ENCODE measurements at places on chromosomes 1 and 21.

DNA sequence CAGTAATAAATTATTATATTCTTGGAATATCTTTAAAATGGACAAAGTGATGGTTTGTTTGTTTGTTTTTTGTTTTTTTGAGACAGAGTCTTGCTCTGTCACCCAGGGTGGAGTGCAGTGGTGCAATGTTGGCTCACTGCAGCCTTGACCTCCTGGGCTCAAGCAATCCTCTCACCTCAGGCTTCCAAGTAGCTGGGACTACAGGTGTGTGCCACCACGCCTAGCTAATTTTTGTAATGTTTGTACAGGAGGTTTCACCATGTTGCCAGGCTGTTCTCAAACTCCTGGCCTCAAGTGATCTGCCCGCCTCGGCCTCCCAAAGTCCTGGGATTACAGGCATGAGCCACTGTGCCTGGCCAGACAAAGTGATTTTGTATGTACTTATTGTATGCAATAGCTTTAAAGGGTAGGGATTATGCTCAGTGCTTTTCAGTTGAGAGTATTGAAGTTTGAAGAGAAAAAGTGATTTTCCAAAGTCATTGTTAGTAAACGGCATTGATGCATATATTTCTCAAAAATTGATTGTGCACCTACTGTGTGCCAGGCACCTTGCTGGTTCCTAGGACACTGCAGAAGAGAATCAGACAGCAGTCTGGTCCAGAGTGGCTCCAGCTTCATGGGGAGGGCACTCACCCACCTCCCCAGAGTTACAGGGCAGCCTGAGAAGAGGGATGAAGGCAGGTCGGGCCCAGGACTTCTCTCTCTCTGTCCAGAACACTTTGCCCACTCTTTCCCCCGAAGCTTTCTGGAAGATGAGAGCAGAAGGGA lies 34.2 kb upstream of the TTC22 start:
- no peak for DNase-seq

DNA sequence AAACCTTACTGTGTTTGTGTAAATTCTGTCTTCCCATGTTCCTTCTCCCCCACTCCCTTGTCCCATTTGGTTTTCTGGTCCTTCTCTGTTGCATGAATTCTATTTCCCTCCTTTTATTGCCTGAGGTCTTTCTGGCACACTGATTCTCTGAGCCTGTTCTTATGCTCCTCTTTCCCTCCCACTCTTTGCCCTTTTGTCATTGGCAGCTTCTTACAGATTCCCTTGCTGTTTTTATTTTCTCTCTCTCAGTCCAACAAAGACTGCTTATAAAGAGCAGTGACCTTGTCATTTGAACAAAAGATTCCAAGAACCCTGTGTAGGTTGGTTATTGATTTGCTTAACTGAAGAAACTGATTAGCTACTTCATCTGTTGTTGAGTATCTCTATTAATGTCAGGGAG lies 49.7 kb downstream of the GPR52 start:
- no peak for DNase-seq

DNA sequence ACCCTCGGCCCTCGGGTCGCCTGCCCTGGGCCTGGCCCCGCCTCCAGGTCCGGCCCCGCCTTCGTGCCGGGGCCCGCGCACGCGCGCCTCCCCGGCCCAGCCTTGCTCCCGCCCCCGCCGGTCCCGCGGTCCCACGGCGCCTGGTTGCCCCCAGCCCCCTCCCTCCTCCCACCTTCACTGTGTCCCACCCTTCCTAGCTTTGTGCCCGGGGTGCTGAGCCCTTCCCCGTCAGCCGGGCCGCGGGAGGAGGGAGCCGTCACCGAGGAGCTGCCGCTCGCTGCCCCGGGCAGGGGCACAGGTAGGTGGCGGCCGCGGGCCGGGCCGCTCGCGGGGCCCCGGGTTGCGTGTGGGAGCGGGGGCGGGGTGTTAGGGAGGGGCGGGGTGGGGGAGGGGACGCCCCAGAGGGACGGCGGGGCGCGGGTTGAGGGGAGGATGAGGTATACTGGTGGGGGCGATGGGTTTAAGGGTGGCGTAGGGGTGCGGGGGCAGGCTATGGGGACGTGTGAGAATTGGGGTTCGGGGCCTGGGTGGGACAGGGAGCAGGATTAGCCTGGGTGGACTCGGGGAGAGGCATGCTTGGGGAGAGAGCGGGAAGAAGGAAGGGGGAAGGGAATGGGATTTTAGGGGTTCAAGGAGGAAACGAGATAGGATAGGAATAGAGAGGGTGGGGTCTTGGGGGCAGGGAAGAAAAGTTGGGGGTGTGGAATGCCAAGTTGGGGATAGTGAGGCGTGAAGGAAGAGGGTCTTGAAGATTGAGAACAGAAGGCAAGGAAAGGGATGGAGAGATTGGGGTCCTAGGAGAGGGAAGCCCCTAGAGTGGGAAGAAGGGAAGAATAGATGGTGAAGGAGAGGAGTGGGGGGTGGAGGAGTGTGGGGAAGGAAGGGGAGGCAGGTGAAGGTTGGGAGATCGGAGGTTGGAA lies at the start of gene LRRC42:
LRRC42 (plus strand) TSS at position 99 of the 920 bp plus-strand sequence. CDS start 5,650 bp downstream, outside the sequence.
- no peak for DNase-seq

DNA sequence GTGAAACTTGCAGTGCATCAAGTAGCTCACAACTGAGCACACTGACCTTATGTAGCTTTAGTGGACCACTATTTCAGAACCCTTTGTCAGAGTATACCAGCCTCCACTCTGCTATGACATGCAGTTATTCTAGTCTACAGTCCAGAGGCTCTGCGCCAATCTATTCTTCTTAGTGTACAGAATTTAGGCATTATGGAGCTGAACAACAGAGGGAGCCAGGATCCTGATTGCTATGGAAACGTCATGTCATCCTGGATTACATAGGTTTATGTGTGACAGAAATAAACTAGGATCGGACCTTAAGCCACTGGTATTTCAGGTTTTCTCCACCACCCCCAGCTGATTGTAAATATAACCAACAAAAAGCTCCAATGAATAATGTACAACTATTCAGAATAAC lies 48.1 kb upstream of the EEIG2 start:
- no peak for DNase-seq

DNA sequence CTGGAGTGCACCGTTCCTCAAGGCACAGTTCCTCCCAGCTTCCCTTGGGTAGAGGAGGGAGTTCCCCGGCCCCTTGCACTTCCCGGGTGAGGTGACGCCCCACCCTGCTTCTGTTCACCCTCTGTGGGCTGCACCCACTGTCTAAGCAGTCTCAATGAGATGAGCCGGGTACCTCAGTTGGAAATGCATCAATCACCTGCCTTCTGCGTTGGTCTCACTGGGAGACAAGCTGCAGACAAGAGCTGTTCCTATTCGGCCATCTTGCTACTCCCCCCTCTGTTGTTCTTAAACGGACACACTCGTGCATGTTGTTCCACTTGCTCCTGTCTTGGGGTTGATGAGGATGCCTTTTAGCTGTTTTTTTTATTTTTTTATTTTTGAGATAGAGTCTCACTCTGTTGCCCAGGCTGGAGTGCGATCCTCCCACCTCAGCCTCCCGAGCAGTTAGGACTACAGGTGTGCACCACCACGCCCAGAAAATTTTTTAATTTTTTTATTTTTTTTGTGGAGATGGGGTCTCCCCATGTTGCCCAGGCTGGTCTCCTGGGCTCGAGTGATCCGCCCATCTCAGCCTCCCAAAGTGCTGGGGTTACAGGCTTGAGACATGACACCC lies 3.0 kb upstream of the MORC3 start:
- no peak for DNase-seq

DNA sequence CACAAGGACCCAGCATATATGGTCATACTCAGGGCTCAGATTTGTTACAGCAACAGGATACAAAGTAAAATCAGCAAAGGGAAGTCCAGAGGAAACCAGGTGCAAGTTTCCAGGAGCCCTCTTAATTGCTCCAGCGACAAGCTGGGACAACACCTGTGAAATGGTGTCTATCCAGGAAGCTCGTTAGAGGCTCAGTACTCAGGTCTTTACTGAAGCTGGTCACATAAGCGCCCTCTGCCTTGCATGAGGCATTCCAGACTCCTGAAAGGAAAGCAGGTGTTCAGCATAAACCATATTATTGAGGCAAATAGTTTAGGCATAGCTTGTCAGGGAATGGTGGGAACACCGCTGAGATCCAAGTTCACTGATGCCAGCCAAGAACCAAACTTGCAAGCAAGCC lies 231.0 kb downstream of the SLC35F3 start:
- DNase-seq, result no peak

- no peak for DNase-seq
These were observed 6.9 kb upstream of the LRP8 start for GRCh38 chr1:53334781-53335180.

- DNase-seq, result no peak
These were observed 55.0 kb upstream of the PAX7 start for GRCh38 chr1:18575620-18576019.

- no peak for DNase-seq
These were observed 1.7 kb downstream of the ID3 start for GRCh38 chr1:23557471-23558124.

DNA sequence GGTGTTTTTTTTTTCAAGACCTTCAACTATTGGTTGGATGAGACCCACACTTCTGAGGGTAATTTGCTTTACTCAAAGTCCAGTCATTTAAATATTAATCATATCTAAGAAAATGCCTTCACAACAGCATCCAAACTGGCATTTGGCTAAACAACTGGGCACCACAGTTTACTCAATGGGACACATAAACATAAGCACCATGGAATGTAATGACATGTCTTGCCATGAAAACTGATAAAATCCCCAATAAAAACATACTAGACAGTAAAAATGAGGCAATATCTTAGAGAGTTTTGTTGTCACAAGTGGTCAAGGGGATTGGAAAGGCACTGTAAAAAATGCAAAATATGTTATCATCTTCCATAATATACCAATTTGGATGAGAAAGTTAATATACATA lies 838.8 kb upstream of the ADAMTS5 start:
- no peak for DNase-seq

DNA sequence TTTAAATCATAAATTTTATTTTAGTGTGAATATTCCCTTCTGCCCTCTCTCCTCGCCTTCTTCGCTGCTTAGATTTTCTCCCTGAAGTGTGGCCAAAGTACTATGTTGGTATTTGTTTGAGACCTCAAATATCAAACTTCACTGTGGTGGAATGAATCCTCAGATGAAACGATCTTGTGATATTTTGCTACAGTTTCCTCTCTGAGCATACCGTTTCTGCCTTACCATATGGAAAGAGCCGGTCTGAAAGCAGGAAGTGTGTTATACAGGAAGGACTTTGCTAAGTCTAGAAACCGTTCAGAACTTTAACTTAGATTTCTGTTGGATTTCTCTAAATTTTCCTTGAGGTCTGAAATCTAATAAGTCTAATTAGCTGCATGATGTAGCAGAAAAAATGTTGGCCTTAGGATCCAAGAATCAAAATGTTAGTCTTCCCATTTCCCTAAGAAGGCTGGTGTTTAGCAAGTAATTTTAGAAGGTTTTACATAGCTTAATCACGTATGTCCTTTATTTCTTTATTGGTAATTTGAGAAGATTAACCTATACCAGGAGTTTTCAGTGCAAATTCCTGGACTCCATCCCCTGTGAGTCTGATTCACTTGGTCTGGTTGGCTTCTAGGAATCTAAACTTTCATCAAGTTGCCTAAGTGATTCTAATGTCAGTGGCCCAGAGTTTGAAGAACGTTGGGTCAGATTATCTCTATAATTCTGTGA lies 30.7 kb downstream of the SDCCAG8 start:
- no peak for DNase-seq

DNA sequence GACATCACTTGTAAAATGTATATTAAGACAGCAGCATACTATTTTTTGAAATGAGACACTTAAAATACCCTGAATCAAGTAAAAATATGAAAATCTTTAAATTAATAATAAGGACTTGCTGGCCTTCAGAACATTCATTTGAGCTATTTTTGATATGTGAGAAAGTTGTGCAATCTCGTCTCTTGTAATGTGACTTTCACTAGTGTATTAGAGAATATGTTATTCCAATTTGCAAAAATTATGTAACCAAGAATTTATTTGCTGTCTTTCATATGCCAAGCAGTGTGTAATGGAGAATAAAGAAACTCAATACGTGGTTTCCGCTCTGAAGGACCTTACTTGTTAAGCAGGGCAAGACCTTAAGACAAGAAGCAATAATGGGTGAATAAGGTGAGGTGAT lies 375.0 kb upstream of the RUNX1 start:
- no peak for DNase-seq

DNA sequence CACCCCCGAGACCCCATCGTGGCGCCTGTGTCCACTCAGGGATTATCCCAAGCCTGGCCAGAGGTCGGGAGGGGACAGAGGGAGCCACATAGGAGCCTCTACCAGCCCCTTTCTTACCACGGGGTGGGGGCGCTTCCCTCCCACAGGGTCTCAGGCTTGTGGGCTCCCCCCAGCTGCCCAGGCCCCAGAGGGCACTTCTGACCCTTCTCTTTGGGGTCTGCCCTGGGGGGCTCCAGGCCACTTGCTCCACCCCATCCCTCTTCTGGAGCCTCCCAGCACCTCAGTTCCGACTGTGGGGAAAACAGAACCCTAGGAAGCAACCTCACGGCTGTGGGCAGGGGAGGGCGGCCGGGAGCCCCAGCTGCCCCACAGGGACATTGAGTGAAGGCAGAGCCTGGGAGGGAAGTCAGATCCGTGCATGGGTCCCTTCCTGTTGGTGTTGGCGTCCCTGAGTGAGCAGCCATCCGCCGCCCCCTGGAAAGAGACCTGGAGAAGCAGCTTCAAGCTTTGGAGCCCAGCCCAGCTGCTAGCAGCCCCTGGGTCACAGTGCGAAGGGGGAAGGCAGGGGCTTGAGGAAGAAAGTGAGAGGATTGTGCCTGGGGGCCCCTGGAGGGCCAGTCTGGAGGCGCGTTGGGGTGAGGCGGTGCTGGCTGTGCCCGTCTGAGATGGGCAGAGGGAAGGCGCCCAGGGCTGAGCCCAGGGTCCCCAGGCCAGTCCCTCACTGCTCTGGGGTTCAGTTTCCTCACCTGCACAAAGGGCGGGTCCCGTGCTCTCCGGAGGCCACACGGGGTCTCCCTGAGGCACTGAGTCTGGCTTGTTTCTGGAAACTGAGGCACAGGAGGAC lies 22.1 kb downstream of the RRP1 start:
- DNase-seq, result no peak

DNA sequence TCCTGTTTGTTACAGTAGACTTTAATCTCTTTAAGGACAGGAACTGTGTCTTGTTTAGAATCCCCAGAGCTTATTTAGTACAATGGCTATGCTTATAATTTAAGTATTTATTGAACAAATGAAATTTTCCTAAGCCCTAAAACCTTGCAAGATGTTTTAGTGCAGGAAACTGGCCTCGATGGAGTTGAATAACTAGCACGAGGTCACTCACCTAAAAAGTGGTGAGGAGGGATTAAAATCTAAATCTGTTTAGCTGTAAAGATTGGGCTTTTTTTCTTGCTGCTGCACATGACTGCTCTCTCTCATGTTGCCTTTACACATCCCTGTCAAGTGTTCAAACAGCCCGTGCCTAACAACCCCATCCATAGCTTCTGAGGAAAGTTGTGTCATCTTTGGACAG lies 10.2 kb downstream of the NFYC start:
- DNase-seq, result no peak

GRCh38 chr21:29423099-29423870 lies 124.6 kb downstream of the BACH1 start:
- no peak for DNase-seq

DNA sequence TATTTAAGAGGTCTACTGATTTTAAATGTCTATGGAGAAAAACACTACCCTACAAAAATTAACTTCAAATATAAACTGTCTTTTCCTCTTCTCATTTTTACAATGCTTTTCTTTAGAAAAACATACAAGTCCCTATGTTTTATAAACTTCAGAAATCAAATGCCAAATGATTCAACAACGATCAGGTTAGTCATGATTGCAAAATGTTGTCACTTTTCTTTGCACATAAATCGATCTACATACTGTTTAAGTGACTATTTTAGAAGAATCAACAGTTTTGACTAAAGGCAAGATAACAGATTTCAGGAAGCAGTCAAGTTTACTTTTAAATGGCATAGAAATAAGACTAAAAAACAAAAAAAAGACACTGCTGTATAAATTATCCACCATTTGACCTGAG lies 168.7 kb downstream of the GPATCH2 start:
- no peak for DNase-seq

All from NCI-H146 (cell line).